ENCODE measurements at places on chromosomes 5 and 9.
A peak's percentile ranks its signal among the peaks of the same experiment; 100 is the strongest.

- DNase-seq, result no peak
Observed at GRCh38 chr9:73074176-73074708, 77.4 kb upstream of the ANXA1 start.

DNA sequence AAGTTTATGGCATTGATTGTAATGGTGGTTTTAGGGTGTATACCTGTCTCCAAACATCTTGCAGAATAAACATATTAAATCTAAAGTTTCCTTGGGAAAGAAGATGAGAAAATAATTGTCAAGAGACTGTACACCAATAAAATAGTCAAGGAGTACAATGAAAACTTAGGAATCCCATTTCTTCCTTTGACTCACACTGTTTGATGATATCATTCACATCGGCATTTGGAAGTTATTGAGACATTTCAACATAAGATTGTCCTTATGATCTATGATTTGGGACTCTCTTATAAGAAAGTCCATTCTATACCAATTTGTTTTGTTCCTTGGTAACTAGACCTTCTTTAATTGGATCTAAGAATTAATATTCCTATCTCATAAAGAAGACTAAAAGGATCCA lies 482.7 kb downstream of the RAB3C start:
- no peak for DNase-seq

DNA sequence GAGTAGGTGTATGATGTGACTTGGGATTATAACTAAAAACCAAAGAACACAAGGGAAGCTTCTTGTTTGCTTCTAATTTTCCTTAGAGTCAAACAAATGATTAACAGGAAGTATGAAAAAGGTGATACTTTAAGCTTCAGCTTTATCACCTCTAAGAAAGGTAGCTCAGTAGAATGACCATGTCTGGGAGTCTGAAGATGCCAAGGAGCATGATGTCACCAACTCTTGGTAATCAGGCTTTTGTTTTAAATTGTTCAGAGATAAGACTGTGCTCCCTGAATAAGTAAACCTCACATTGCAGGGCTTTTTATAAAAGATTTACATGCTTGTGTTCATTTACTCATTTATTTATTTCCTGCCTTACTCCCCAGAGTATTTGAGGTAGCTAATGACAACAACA lies 169.9 kb downstream of the FER start:
- DNase-seq, result no peak

- peak; percentile 63 for DNase-seq
Observed at GRCh38 chr5:157247267-157247666, 18.7 kb upstream of the CYFIP2 start.

DNA sequence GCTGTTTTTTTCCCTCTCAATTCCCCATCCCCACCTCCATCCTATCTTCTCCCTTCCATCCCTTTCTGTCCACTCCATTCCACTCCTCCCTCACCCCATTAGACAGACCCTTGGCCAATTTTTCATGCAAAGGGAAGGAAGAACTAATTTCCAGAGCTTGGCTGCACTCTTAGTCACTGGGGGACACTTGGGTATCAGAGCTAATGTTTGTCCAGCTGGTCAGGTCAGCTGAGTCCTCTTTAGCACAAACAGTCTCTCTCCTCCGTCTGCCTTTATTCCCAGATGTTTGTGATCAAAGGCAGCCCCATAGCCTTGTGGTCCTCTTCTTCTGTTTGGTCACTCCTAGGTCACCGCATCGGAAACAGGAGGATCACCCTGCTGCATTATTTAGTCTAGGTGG lies 148.5 kb downstream of the NMUR2 start:
- no peak for DNase-seq
